ENCODE measurements at places on chromosomes 2 and 18.

DNA sequence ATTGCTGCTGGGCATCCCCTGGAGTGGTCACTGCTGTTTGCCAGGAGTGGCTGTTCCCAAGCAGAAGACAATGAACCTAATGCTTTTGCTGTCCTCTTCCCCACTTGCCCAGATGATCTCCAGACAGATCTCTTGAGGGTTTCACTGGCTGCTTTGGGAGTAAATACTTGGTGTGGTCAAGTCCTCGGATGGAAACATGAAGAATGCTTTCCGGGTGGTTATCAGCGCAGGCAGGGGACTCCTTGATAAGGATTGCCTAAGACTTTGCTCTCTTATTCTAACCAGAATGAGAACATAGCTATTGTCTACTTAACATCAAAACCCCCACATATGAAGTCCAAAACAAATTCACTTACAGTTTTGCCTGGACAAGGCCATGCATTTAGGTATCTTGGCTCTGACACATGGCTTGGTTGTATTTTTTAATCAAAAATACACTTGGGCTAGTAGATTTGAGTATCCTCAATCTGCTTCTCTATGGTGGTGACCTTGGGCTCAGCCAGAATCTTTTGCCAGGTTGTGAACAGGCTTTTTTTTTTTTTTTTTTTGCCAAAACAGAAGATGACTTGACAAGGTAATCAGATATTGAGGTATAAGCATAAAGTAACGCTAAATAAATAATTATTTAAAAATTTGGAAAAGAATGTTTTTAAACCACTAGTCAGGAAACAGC is 34.8 kb upstream of the MYO3B start:
- DNase-seq = no peak

DNA sequence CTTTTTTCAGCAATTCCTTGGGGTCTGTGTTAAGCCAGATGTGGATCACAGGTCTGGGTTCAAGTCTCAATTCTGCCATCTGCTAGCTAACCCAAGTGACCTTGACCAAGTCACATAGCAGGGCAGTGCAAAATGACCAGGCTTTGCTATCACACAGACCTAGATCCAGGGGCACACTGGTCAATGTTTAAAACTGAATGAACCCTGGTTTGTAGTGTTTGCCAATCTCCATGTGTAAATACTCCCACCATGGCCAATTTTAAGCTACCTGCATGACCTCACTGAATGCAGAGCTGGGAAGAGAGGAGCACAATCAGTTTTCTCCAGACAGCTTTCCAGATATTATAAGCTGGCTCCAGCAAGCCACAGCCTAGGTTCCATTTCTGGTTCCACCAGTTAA is 142.9 kb downstream of the CHST9 start:
- DNase-seq = no peak

DNA sequence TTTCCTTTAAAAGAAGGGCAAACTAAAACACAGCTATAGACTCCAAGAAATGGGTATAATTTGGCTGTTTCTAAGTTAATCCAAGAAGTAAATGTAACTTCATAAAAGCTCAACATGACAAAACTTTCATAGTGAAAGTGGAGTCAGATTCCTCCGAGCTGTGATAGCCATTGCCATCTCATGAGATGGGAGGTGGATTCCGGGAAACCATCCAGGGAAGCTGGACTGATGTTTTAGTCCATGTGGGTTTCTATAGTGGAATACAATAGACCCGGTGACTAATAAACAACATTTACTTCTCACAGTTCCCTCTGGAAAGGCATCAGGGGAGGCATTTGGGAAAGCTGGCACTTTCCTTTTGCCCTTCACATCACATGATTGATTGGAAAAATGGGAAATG is 10.0 kb upstream of the LAPTM4A start:
- peak; percentile 38 for DNase-seq

DNA sequence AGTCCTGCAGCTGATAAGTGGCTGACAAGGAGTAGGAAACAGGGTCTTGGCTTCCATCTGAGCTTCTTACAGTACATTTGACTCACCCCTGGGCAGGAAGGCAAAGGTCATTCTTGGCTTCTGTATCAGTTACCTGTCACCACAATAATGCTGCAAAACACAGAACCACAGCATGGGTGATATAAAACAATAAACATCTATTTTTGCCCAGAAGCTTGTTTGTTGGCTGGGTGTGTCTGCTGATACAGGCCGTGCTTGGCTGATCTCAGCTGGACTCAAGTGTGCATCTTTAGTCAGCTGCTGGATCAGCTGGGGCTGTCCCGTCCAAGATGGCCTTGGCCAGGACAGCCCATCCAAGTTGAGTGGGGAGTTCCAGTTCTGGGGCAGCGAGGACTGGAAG is 34.7 kb downstream of the ONECUT2 start:
- no peak for DNase-seq

GRCh38 chr2:209901172-209901571 is 101.3 kb upstream of the RPE start:
- DNase-seq = no peak

GRCh38 chr2:205077159-205077558 is 531.9 kb downstream of the PARD3B start:
- DNase-seq = no peak

DNA sequence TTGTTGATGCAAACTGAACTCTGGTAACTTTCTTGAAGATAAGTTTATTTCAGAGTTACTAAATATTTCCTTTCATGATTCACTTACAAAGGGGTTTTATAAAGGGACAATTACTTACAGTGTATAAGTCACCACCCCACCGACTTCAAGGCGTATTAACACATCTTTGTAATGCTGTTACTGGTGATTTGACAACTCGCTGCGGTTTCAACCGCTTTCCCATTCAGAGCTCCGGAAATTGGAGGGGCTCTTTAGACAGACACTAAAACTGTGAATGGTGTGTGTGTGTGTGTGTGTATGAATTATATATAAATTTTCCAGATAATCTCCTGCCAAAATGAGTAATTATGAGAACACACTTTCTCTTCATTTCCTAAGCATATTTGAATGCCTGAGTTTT is 4.9 kb downstream of the TM4SF20 start:
- DNase-seq = no peak

DNA sequence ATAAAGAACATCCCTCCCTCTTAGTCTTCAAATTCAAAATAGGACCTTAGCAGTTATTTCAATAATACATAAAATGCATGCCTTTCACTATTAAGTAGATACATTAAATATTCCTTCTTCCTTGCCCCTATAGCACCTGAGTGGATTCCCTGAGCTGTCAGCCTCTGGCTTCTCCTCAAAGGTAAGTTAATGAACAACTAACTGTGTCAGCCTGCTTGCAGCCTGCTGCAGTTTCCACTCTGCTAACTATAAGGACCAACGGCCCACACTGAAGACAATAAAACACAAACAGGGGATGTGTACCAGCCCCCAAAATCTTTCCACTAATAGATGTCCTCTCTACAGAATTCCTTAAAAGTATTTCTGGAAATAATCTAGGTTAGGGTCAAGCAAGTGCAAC is 5.0 kb downstream of the KCTD1 start:
- DNase-seq = no peak

- no peak for DNase-seq
Measured at GRCh38 chr2:8608411-8608954, 73.4 kb upstream of the ID2 start.

GRCh38 chr2:20584399-20585358 is 66.2 kb downstream of the HS1BP3 start:
- peak; percentile 98 for DNase-seq

DNA sequence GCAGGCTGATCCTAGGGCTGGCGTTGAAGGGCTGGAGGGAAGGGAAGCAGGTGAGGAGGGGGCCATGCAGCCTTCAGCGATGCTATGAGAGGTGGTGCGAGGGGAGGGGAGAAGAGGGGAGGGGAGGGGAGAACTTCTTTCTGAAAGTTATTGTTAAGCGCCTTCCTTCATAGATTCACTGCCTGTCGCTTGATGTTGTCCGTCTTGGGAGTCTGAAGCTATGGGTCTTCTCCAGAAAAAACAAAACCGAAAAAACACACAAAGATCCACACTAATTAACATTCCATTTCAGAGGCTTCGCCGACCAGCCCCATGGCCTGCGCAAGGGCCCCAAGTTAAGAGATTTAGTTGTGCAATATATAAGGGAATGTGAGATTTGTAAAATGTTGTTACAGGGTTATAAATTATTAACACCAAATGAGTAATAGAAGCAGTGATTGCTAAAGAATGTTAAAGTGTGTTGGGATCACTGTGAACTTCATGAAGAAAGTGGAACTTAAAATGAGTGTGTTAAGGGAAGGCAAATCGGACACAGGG is 758 bp downstream of the CFAP221 start:
- DNase-seq = no peak

- no peak for DNase-seq
Measured at GRCh38 chr2:98498703-98499440, 54.2 kb downstream of the INPP4A start.

- DNase-seq = no peak
Measured at GRCh38 chr18:9188359-9189231, 52.0 kb downstream of the ANKRD12 start.

DNA sequence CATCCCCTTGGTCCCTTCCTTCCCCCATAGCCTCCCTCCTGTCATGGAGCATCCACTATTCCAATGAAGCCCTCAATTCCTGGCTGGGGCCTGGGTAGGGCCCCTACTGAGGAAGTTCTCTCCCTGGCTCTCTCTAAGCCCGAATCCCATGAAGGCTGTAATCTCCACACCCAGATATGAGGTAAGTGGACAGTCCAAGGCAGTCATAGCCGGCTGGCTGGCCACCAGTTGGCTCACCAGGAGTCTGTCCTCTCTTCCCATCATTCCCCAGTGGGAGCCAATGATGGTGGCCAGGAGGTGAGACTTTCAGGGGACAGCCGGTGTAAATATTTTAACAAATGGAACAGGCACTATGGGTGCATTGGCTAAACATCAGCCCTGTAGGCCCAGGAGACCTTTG is 6.8 kb upstream of the TAF1B start:
- DNase-seq = no peak

DNA sequence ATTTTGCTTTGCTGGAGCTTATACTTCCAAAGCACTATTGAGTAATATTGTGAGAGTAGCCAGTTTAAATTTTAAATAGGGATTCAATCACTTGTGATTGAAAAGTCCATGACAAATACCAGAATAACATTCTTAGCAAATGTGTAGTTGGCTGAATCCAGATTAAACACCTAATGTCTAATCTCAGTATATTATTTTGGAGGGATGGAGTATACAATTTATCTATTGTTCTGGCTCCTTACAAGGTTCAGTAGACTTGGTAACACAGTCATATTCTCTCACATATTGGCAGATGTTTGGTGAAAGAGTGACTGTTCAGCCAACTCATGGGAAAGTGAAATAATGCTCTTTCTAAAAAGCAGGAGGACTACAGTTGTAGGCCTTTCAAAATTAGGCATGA is 2.2 kb downstream of the UGT1A9 start:
- no peak for DNase-seq

DNA sequence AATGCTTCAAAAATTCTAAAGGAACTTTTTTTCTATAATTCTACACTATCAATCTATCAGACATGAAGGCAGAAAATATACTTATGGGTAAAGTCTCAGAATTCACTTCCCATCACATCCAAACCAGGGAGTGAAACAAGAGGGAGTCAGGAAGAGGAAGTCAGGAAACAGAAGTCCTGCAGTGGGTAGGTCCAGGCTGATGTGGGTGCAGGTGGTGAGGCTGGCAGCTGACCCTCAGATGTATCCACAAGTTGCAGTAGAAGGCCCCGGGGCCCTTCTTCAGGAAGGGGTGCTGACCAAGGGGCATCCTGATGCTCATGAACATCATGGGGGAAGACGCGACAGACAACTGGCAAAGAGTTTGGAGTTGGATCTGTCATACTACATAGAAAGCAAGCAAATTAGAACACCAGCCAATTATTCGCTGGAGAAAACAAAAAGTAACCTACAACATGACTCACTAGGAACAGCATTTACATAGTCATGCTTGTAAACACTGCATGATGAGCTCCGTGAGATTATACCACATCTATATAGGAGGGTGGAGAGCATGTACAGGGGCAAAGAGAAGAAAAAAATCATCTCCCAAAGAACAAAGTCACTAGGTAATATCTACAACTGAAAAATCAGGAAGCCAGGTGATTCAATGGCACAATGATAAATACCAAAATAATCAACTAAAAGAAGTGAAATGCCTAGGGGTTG is 4.2 kb downstream of the UXS1 start:
- DNase-seq = peak; percentile 37

DNA sequence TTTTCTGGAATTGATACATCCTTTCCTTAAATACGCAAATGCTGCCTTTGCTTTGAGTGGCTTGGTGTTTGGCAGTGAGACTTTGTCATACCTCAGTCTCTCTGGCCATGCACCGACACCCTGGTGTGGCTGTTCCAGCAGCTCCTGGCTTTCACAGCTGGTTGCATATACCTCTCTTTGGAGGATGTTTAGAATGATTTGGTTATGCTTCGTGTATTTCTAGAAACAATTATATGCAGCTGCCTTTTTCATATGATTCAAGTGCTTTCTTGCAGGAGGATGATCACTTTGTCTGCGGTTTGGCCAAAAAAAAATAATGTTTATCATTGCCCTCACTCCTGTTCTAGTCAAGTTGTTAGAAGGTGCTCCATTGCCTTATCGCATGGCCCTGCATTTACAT is 95.0 kb upstream of the EML6 start:
- no peak for DNase-seq

DNA sequence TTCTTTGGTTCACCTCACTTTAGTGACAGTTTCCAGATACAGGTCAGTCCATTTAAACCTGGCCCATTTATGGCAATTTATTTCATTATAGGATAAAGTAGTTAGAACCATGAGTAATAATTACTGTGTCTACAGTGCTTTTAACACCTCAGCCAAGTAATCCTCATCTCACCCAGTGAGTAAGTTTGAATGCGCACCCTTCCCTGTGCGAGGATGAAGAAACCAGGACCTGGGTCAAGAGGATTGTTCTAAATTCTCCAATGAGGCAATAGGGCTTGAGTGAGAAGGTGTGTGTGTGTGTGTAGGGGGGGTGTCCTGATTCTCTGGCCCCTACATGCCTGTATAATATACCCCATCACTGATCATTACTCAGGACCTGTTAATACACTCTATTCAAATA is 854 bp upstream of the MYO1B start:
- no peak for DNase-seq

Data from AG04450 (cell line).